ENCODE measurements at places on chromosomes 1 and 21.

- peak; percentile 85 for DNase-seq
Observed at GRCh38 chr1:1890506-1891348, at the start of gene GNB1. TSS of gene GNB1 (minus strand) at chr1:1891087. CDS start at chr1:1825453, 65,634 bp downstream.

GRCh38 chr1:29505532-29506220, 269.4 kb downstream of the PTPRU start:
- no peak for DNase-seq

- no peak for DNase-seq
Observed at GRCh38 chr21:19228226-19228625, 824.6 kb upstream of the TMPRSS15 start.

DNA sequence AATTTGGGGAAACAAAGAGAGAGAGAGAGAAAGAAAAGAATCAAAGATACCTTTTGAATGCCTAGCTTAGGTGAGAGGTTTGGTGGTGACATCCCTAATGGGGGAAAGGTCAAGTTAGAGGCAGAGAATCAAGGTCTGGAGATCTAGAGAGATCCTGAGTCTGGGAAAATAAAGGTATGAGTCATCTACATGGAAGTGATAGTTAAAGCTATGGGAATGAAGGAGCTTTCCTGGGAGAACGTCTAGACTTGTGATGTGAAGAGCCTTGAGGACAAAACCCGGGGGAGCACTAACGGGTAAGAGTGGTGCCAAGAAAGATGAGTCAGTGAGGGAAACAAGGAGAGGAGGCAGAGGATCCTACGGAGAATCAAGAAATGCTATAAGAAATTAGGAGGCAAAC, 110.8 kb upstream of the RUNX1 start:
- peak; percentile 7 for DNase-seq

- DNase-seq: peak; percentile 82
Observed at GRCh38 chr1:26993237-26994019, at the start of gene TRNP1. TSS of gene TRNP1 (plus strand) at chr1:26993692. CDS start at chr1:26993787, 95 bp downstream.

DNA sequence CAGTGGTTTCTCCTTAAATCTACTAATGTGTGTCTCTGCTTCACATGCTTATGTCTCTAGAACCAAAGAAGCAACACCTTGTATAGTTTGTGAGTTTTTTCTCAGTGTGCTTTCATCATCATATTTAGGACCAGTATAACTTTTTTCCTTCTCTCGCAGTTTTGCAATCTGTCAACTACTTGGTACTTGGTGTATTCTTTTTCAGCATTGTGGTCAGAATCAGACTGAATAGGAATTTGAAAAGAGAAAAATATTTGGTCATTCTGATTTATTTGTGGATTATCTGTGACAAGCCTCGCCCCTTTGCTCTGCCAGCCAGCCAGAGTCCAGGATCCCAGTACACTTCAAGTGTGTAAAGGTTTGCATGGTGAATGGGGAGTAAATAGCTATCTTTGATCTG, 122.3 kb downstream of the C1orf21 start:
- DNase-seq: no peak

DNA sequence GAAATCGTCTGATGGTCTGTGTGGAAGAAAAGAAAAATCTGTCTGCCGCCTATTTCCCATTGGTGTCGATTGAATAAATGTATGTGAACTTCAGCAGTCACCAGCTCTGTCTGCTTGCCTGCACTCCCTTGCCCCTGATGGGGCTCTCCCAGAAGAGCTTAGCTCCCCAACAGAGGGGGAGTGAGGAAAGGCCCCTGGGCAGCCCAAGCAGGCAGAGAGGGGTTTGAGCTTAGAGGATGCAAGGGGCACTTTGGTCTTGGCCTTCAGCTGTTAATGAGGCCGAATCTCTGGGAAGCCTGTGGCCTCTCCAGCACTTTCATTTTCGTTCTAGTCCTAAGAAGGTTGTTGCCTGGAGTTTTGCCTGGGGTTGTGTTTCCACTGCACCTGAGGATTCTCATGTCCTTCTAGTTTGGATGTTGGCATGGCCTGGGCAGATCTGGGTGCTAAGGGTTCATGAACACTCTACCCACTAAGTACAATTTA, 2.8 kb downstream of the FOXD2 start:
- no peak for DNase-seq

- no peak for DNase-seq
Observed at GRCh38 chr1:235986869-235987268, 78.0 kb downstream of the NID1 start.

- no peak for DNase-seq
Observed at GRCh38 chr1:118931876-118932275, 56.3 kb downstream of the TBX15 start.

- no peak for DNase-seq
Observed at GRCh38 chr1:211194826-211195225, 60.9 kb upstream of the KCNH1 start.

Measured in HCEC 1CT (cell line).